ENCODE measurements at places on chromosomes 5 and 9.

DNA sequence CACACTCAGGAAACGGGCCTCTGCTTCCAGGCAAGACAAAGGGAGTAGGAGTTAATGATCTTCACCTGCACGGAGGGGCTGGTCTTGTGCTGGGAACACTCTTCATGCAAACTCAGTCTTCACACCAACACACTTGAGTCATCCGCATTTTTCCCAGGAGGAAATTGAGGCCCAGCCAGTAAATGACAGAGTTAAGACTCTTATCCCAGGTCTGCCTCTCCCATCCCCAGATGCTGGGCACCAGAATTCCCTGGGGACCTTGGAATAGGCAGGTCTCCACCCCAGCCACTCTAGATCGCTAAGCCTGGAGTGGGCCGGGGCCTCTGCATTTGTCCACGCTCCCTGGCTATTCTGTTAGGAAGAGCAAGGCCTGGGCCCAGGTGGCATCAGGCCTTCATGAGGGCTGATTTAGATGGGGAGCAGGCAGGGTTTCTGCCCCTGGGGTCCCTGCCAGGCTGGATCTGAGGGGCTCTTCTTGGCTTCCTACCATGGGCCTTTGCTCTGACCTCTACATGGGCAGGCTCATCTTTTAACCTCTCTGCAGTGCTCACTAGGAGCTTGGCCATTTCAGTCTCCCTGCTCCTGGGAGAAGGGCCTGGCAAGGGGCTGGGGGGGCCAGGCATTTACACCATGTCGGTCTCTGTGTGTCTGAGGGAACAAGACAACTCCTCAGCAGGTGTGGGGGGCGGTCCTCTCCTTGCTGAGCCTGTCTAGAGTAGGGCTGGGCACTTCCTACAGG lies 77.3 kb downstream of the AMBP start:
- no peak for DNase-seq

DNA sequence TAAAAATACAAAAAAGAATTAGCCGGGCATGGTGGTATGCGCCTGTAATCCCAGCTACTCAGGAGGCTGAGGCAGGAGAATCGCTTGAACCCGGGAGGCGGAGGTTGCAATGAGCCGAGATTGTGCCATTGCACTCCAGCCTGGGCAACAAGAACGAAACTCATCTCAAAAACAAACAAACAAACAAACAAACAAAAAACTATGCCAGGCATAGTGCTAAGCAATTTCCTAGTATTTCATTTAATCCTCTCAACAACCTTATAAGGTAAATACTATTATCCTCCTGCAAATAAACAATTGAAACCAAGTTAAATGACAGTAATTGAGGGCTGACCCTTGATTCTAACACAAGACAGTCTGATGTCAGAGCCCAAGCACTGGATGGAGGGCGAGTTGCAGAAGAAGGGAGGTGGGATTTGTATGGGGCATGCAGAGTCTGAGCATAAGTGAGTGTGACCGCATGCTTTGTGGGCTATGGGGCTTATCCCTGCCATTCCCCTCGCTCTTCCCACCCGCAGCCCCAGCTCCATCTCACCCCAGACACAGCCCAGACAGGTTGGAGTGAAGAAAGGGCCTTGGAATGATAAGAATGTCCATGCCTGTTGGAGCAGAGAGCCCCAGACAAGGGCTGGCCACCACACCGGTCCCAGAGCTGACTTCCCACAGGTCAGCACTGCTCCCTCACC lies 24.3 kb upstream of the RPS14 start:
- no peak for DNase-seq

GRCh38 chr5:74262544-74263207 lies 377.9 kb downstream of the ENC1 start:
- DNase-seq, result no peak

DNA sequence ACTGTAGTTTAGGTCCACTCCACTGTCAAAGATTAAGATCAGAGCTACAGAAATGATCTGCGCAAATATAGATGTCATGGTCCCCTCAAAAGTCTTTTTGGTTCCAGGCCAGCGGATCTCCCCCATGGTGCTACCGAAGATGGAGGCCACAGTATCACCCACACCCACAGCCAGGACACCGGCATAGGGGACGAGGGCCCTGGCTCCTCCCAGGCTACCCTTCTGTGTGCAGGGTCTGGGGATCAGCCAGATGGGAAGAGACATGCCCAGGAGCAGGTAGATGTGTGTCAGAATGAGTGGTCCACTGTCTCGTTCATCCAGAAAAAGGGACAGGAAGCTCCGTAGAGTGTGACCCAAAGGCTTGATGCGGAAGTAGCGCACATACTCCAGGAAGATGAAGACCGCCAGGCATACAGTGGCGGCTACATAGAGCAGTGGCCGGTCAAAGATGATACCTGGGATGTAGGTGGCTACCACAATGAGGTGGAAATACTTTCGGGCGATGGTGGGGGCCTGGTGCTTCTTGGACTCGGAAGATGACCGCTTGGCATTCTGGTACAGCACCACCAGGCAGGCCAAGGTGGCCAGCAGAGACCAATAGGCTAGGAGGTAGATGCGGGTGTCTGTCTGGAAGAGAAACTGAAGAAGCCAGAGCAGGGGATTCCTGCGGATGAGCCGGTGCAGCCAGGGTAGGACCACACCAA lies 1.5 kb downstream of the DOLK start:
- DNase-seq, result no peak

- DNase-seq, result no peak
Measured at GRCh38 chr5:36177715-36178523, 26.0 kb downstream of the SKP2 start.

DNA sequence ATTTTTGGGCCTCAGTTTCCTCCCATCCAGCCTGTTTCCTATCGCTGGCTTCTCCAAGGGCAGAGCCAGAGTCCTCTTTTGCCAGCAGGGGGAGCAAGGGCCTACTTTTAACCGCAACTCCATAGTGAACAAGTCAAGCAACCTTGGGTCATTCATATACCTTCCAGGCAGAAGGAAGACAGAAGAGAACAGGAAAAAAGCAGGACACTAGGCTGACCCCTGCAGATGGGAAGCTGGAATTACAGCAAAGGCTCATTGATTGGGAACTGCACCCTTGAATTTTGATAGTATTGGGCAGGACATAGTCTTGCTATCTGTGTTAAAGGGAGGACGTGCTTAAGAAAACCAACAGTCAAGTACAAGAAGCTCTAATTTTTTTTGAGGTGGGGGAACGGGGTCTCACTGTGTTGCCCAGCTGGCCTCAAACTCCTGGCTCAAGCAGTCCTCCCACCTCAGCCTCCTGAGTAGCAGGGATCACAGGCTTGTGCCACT lies 30.1 kb downstream of the QRFP start:
- peak; percentile 49 for DNase-seq

DNA sequence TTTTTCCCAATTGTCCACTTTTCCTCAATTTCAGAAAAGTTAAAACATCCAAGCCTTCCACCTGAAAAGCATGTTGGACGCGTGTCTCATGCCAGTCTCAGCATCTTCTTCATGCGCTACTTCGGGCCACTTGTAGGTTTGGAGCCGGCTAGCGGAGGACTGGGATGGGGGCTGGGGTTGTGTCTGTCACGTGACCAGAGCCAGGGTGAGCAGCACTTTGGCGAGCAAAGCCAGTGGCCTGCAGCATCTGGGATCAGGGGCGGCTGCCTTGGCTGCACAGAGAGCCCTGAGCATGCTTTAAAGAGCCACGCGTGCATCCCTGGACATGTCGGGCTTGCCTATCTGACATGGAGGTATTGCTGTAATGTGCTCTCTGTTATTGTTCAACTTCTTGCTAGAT lies 41.2 kb downstream of the SLC6A3 start:
- no peak for DNase-seq

DNA sequence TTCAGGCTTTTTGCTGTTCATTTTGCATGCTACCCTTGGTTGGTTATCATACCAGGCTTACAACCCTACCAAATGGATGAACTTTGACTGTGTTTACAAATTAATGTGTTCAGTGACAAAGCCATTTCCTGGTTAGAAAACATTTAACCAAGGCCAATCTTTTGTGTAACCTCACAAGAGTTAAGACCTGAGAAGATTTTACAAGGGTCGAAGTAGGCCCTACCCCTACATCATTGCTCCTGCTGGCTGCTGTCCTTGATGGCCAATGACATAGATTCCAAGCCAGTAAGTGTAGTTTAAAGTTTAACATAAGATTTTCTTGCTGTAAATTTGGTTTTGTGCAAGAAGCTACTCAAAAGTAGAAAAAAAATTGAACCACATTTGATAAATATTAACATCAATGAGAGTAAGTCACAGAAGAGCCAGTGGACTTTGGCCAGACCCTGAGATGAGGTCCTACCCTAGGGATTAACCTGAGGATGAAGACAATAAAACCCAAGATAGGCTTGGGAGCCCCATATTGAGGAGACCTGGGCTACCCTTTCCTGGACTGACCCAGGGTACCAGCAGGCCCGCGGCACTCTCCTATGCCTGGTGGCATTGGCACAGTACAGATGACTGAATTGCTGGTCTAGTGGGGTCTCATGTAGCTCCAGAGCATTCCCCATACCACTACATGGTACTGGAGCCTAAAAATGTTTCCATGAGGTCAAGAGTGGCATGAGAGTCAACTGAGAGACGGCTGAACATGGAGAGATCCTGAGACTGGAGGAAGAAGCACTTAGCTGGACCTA lies 8.3 kb downstream of the C1QTNF3 start:
- no peak for DNase-seq

- DNase-seq, result no peak
Measured at GRCh38 chr5:57429513-57430120, 53.0 kb downstream of the ACTBL2 start.

Measured in activated naive CD4-positive, alpha-beta T cell treated with Interleukin-2 at 50 U/mL for 16 hours (primary cell).